ENCODE measurements at places on chromosomes 2 and 18.
A peak's percentile ranks its signal among the peaks of the same experiment; 100 is the strongest.

DNA sequence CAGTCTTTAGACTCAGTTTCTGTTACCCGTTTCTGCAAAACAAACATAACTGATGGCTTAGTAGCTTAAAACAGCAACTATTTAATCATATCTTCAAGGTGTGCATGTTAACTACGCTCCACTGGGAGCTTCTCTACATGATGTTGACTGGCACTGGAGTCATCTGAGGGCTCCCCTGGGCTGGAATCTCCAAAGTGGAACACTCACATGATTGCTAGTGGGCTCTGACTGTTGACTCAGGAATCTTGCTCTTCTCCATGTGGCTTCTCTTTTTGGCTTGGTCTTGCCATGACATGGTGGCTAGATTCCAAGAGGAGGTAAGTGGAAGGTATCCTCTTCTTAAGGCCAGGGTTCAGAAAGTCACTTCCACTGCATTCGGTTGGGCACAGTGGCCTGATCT is 160.8 kb downstream of the PMAIP1 start:
- H3K36me3 ChIP-seq, result no peaks in the 10 kb centered on the region
- no peak overlapping the region for H3K27ac ChIP-seq
- H3K4me1 ChIP-seq, result no peaks in the 10 kb centered on the region

DNA sequence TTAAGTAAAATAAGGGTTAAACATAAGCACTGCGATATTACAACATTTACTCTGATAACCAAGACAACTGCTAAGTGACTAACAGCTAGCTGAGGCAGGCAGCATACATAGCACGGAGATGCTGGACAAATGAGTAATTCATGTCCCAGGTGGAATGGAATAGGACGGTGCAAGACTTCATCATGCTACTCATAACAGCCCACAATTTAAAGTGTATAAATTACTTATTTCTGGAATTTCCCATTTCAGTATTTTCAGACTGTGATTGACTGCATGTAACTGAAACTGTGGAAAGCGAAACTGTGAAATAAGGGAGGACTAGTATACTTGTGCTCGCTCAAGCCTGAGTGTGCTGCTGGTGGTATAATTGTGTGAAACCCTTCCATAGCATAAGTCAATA is 12.9 kb downstream of the IER3IP1 start:
- no peak overlapping the region for H3K4me3 ChIP-seq
- H3K4me1 ChIP-seq, result no peaks in the 10 kb centered on the region
- no peak for DNase-seq
- no peaks in the 10 kb centered on the region for H3K36me3 ChIP-seq

GRCh38 chr2:110766291-110766690 is 33.9 kb downstream of the ACOXL start:
- DNase-seq, result no peak
- no peak overlapping the region for H3K27ac ChIP-seq
- no peak overlapping the region for H3K4me3 ChIP-seq
- H3K36me3 ChIP-seq, result no peaks in the 10 kb centered on the region
- no peaks in the 10 kb centered on the region for H3K27me3 ChIP-seq

- H3K4me1 ChIP-seq, result no peaks in the 10 kb centered on the region
- no peak overlapping the region for H3K27ac ChIP-seq
- no peaks in the 10 kb centered on the region for H3K27me3 ChIP-seq
- no peak overlapping the region for H3K4me3 ChIP-seq
- DNase-seq, result peak; percentile 37
These were observed 14.8 kb downstream of the TIMM21 start for GRCh38 chr18:74163019-74163660.

DNA sequence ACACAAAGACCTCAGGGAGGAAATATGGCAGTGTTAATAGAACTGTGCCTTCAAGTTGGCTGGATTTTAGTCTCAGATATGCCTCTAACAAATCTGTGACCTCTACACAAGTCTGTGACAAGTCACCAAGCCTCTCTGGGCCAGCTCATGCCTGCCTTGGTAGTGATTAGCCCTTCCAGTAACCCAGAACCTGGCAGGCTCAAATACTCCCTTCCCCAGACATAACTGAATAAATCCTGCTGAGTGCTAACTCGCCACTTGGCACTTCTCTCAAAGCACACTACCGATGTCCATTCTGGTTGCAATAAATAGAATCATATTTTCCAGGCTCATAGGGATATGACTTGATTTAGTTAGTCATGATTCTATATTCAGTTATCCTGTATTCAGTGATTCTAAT is 15.3 kb upstream of the THSD7B start:
- no peaks in the 10 kb centered on the region for H3K4me1 ChIP-seq
- no peak for DNase-seq

DNA sequence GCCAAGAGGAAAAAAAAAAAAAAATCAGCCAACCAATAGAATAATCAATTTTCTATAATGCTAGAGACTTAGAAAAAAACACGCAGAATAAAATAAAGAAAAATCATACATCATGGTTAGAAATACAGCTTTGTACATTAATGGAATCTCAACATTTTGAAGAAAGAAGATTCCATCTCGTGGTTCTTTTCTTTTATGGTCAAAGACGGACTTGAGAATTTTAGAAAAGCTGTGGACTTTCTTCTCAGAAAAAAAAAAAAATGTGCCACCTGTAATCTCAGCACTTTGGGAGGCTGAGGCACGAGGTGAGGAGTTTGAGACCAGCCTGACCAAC is 41.8 kb upstream of the ATIC start:
- DNase-seq, result no peak
- no peak overlapping the region for H3K4me3 ChIP-seq
- no peaks in the 10 kb centered on the region for H3K36me3 ChIP-seq

Measured in breast epithelium (tissue), 4 donors.